Vein endothelial cell (primary cell): ENCODE measurements at places on chromosomes 7 and 10. TPM values are rescaled to one million over a fixed set of nuclear protein-coding genes. Genes with fewer than 3 reads are reported as not detected.

Gene SFMBT2
- 0.98 and 2.9 TPM in 2 replicates for total RNA-seq

Gene TMED4
- total RNA-seq, result 87.9 and 114 TPM in 2 replicates

Gene RNF148
- total RNA-seq, result 1.3 and 1.6 TPM in 2 replicates

Gene PI4K2A
- 16.2 and 17.3 TPM in 2 replicates for total RNA-seq

Gene DKK1
- total RNA-seq, result 81.9 and 83.0 TPM in 2 replicates

Gene CRHR2
- total RNA-seq, result not detected in 2 replicates

Gene EVX1
- not detected in 2 replicates for total RNA-seq

Gene SUGCT
- total RNA-seq, result 1.4 and 2.0 TPM in 2 replicates

Gene SLC26A5
- 0.33 and 0.38 TPM in 2 replicates for total RNA-seq

Gene TMUB1
- 21.0 and 31.0 TPM in 2 replicates for total RNA-seq

Gene CEP55
- total RNA-seq, result 18.9 and 39.1 TPM in 2 replicates

Gene SLC26A4
- 3.5 and 4.9 TPM in 2 replicates for total RNA-seq

Gene CFAP43
- 0.10 TPM in 1 of 2 replicates, not detected in the other for total RNA-seq

Gene BEND7
- 10.1 and 14.7 TPM in 2 replicates for total RNA-seq

Gene ANKRD30A
- total RNA-seq, result under 0.01 TPM in 1 of 2 replicates, not detected in the other

Gene AP3M1
- total RNA-seq, result 54.5 and 63.1 TPM in 2 replicates

Gene RAB18
- total RNA-seq, result 35.3 and 42.1 TPM in 2 replicates

Gene RGR
- not detected in 2 replicates for total RNA-seq

Gene VSIR
- total RNA-seq, result 12.7 and 16.0 TPM in 2 replicates

Gene ARMC3
- total RNA-seq, result not detected in 2 replicates

Gene DGKB
- total RNA-seq, result 0.65 TPM in 1 of 2 replicates, not detected in the other

Gene SEMA4G
- 1.9 and 2.9 TPM in 2 replicates for total RNA-seq

Gene CYP3A7
- total RNA-seq, result 0.10 TPM in 1 of 2 replicates, not detected in the other

Gene AKR1B1
- 82.0 and 99.2 TPM in 2 replicates for total RNA-seq

Gene NDUFB8
- total RNA-seq, result 121 and 148 TPM in 2 replicates

Gene FZD1
- total RNA-seq, result 7.2 and 7.8 TPM in 2 replicates

Gene GDF10
- total RNA-seq, result not detected in 2 replicates

Gene UCMA
- total RNA-seq, result not detected in 2 replicates

Gene PNLIP
- total RNA-seq, result not detected in 2 replicates

Gene BTBD16
- not detected in 2 replicates for total RNA-seq

Gene PODXL
- 167 and 193 TPM in 2 replicates for total RNA-seq

Gene KCNH2
- under 0.01 TPM in 1 of 2 replicates, not detected in the other for total RNA-seq

Gene TSPAN33
- total RNA-seq, result 0.10 TPM in 1 of 2 replicates, not detected in the other

Gene CYP17A1
- not detected in 2 replicates for total RNA-seq

Gene PPP1R17
- total RNA-seq, result not detected in 2 replicates

Gene VPS37D
- 2.5 and 3.9 TPM in 2 replicates for total RNA-seq

Gene AGR3
- total RNA-seq, result not detected in 2 replicates

Gene CWF19L1
- 37.4 and 37.6 TPM in 2 replicates for total RNA-seq

Gene CNTNAP2
- not detected in 2 replicates for total RNA-seq

Gene C7orf33
- total RNA-seq, result not detected in 2 replicates

Gene SPDYE2B
- total RNA-seq, result not detected in 2 replicates

Gene KCNIP2
- total RNA-seq, result 0.96 and 0.98 TPM in 2 replicates

Gene MYPN
- total RNA-seq, result under 0.01 and 0.29 TPM in 2 replicates

Gene ZKSCAN5
- 12.2 and 13.4 TPM in 2 replicates for total RNA-seq

Gene GTF2IRD2
- total RNA-seq, result 4.6 and 7.5 TPM in 2 replicates

Gene C10orf53
- not detected in 2 replicates for total RNA-seq

Gene ANKRD22
- not detected in 2 replicates for total RNA-seq
